Suppressor macrophage treated with lipopolysaccharide for 4 hours (primary cell): ENCODE measurements at places on chromosomes 6 and 20.

DNA sequence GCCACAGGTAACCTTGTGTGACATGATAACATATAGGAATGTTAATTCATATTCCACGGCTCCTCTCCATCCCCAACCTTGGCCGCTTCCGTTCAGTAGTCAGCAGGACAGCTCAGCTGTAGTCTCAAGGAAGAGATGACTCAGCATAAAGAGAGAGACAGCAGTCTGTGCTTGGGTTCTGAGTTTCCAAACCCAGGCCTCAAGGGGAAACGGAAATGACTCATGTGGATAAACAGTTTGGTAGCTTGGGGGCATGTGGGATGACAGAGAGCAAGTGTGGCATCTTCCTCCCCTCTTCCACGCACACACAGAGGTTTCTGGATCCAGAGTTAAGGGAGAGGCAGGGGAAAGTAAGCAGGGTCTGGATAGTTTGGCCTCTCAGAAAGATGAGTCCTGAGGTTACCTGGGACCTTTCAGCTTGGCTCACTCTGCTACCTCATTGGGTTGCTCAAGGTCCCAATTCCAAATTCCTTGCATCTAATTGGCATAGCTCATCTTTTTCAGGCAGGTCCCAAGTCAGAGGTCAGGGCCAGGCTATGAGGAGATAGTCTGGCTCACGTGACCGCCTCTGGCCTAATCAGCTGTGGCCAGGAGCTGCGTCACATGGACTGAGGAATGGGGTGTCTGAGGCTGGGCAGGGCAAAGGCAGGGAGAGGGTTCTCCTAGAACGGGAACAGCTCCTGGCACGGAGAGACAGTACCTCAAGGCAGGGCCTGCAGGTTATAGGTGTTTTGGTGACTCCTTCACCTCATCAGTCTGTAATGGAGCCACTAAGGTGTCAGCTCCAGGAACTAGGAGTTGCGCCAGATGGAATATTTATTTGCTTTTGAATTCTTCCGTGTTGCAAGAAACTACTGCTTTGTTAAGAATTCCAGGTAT lies 36.5 kb upstream of the MLN start:
- peak; percentile 93 for DNase-seq

GRCh38 chr20:13251904-13252297 lies 30.8 kb downstream of the ISM1 start:
- DNase-seq = no peak

GRCh38 chr6:1665214-1665613 lies 55.5 kb downstream of the FOXC1 start:
- DNase-seq = peak; percentile 86

- peak; percentile 57 for DNase-seq
Observed at GRCh38 chr6:13538084-13538483, 36.3 kb upstream of the SIRT5 start.

DNA sequence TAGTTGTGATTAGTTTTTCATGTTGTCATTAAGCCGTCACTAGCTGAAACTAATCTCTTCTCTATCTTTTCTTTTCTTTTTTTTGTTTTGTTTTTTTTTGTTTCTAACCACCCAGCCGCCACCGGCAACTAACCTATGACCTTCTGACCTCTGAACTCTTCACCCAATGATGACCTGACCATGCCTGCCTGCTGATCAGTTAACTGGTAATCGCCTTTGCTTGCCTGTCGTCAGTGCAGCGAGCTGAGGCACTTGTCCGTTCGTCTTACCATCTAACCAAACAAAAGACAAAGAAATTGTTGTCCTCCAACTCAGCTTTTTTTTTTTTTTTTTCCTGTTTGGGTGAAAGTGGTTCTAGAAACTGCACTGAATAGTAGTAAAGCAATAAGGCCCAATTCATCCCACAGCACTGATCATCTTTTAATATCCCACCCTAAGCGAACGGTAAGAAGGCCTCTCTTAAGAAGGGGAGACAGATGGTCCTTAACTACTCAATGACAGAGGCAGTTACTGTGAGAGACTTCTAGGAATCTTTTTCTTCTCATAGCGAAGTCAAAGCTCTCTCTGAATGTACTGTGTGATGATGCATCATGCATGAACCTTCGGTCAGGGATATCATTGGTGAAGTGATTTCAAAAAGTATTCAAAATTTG lies 156.2 kb downstream of the QKI start:
- no peak for DNase-seq

- DNase-seq = no peak
Observed at GRCh38 chr6:146484411-146484810, 59.2 kb upstream of the RAB32 start.

DNA sequence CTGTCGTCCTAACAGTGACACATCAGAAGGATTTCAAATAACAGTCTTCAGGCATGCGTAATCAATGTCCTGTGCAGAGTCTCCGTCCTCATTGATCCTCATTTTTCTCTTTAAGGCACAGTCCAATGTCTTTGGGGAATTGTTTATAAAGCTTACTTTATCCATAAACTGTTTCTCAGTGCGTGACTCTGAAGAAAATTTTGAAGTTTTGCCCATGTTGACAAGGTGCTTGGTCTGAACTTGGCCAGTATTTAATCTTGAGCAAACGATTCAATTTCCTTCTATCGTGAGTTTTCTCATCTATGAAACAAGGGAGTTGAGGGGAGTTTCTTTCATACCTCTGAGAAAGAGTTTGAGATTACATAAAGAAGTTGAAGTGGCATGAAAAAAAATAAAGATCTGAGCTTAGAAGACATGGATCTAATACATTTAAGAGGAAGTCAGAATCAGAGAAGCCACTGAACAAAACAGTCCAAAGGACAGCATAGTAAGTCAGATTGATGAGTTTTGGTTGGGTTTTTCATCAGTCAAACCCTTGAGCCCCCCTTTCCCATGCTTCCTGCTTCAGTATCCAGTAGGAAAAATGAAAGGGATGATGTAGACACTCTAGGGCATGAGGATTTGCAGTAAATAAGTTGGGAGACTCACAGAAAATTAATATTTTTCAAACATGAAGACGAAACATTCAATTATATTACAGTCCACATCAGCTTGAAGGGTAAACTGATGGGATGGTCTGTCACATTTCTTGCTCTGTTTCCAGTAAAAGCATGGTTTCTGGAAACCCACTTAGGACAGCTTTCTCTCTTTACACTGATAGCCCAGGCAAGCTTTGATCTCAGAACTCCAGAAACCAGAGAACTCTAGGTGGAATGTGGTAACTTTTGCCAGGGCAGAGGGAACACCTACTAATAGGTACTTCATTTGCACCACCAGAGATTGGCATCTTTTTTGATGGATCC lies 8.1 kb downstream of the EDN1 start:
- DNase-seq = no peak

GRCh38 chr20:41440882-41441281 lies 74.3 kb upstream of the EMILIN3 start:
- DNase-seq = no peak

DNA sequence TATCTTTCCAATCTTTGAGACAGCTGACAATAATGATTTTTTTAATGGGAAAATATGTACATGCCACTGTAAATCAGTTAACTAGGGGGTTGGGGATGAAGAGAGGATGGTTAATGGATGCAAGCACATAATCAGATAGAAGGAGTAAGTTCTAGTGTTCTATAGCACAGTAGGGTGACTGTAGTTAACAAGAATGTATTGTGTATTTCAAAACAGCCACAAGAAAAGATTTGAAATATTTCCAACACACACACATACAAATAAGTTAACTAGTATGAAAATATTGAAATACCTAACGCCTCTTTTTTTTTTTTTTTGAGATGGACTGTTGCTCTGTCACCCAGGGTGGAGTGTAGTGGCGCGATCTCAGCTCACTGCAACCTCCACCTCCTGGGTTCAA lies 153.4 kb upstream of the SALL4 start:
- DNase-seq = no peak

- DNase-seq = no peak
Observed at GRCh38 chr6:111061508-111061907, 25.8 kb upstream of the SLC16A10 start.

- no peak for DNase-seq
Observed at GRCh38 chr6:132814716-132815570, 574 bp downstream of the RPS12 start.

- no peak for DNase-seq
Observed at GRCh38 chr20:3251806-3252205, 12.8 kb upstream of the SLC4A11 start.

GRCh38 chr6:99608059-99608885 lies 1.6 kb downstream of the PRDM13 start:
- no peak for DNase-seq

- DNase-seq = peak; percentile 78
Observed at GRCh38 chr6:136720045-136720770, 72.1 kb downstream of the MAP3K5 start.

GRCh38 chr6:61606500-61606899 lies 679.5 kb downstream of the KHDRBS2 start:
- DNase-seq = no peak

GRCh38 chr6:36337814-36338213 lies 1.1 kb upstream of the BNIP5 start:
- DNase-seq = no peak

GRCh38 chr6:167094820-167095637 lies 27.9 kb upstream of the CCR6 start:
- DNase-seq = peak; percentile 82
